GM23338 (cell line): ENCODE measurements at places on chromosomes 7 and 10.

- no peak for DNase-seq
- H3K4me1 ChIP-seq: no peaks in the 10 kb centered on the region; the same call in 1 of the 2 replicates
- no peaks in the 10 kb centered on the region for H3K27me3 ChIP-seq
- no peak overlapping the region for H3K4me3 ChIP-seq
- no peak overlapping the region for H3K27ac ChIP-seq
- H3K36me3 ChIP-seq: no peaks in the 10 kb centered on the region
Measured at GRCh38 chr7:2420216-2420933, 17.0 kb downstream of the CHST12 start.

GRCh38 chr10:18400201-18400905, 251.0 kb downstream of the NSUN6 start:
- H3K4me3 ChIP-seq: peak overlapping the region; percentile 68
- peaks cover 13% of the 10 kb centered on the region; the same call in 1 of the 2 replicates for H3K4me1 ChIP-seq
- H3K27me3 ChIP-seq: peaks cover 3% of the 10 kb centered on the region; the same call in 1 of the 2 replicates
- H3K36me3 ChIP-seq: no peaks in the 10 kb centered on the region

- H3K4me3 ChIP-seq: peak overlapping the region; percentile 65
- H3K27me3 ChIP-seq: peaks cover 53% of the 10 kb centered on the region
- no peak overlapping the region for H3K27ac ChIP-seq
- H3K36me3 ChIP-seq: no peaks in the 10 kb centered on the region
- peaks cover 28% of the 10 kb centered on the region for H3K4me1 ChIP-seq
- peak; percentile 28 for DNase-seq
Measured at GRCh38 chr7:15688911-15689310, 2.4 kb upstream of the MEOX2 start.

DNA sequence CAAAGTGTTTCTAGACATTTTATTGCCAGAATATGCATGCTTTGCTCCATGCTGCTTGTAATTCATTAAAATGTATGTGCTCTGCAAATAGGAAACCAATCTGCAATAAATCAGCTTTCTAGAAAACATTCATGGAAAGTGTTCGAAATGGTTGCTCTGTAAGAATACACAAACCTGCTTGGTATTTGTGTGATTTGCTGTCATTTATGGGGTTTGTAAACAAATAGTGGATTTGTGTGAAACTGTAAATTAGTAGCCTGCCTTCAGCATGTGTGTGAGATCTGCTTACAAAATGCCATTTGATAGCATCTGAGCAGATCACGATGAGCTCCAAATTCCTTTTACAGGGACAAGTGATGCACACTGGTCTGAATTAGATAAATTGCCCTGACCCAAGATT, 219.0 kb upstream of the CSTF2T start:
- no peaks in the 10 kb centered on the region for H3K36me3 ChIP-seq
- no peak overlapping the region; the same call in 1 of the 2 replicates for H3K27ac ChIP-seq
- 0 out of 2 replicates have a peak, but pooled peaks cover 5% of the 10 kb centered on the region for H3K27me3 ChIP-seq
- H3K4me1 ChIP-seq: peaks cover 17% of the 10 kb centered on the region
- no peak overlapping the region for H3K4me3 ChIP-seq

- peak; percentile 67 for DNase-seq
- H3K36me3 ChIP-seq: peaks cover 28% of the 10 kb centered on the region
- peak within 1 kb of the TSS; percentile 90 for H3K4me3 ChIP-seq
- no peaks in the 10 kb centered on the region for H3K27me3 ChIP-seq
- peaks cover 13% of the 10 kb centered on the region for H3K4me1 ChIP-seq
Measured at GRCh38 chr10:119165171-119166117, at the start of gene SFXN4. Gene SFXN4, minus strand, starts transcription at chr10:119165714. Its CDS starts 67 bp downstream, at chr10:119165647.

GRCh38 chr10:90480466-90480865, 377.4 kb downstream of the HTR7 start:
- no peak overlapping the region for H3K27ac ChIP-seq
- H3K4me3 ChIP-seq: no peak overlapping the region
- DNase-seq: no peak
- H3K36me3 ChIP-seq: no peaks in the 10 kb centered on the region

DNA sequence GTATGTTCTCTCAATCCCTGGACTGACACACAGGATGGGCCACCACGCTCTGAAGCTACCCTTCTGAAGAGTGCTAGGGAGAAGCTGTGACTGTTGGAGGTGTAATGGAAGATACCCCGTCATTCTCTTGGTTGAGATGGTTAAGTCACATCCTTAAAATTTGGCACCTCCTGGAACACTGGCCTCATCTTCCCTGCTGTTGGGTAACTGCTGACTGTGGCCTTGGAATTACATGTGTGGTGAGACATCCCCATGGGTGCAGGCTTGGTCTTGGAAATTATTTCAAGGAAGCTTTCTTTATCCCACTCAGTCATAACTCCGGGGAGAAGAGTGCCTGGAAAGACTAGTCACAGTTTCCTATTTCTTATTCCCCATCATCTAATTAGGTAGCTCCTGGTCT, 62.0 kb downstream of the LRMDA start:
- no peaks in the 10 kb centered on the region for H3K4me1 ChIP-seq
- H3K4me3 ChIP-seq: no peak overlapping the region
- no peaks in the 10 kb centered on the region for H3K27me3 ChIP-seq
- no peaks in the 10 kb centered on the region for H3K36me3 ChIP-seq
- H3K27ac ChIP-seq: no peak overlapping the region

DNA sequence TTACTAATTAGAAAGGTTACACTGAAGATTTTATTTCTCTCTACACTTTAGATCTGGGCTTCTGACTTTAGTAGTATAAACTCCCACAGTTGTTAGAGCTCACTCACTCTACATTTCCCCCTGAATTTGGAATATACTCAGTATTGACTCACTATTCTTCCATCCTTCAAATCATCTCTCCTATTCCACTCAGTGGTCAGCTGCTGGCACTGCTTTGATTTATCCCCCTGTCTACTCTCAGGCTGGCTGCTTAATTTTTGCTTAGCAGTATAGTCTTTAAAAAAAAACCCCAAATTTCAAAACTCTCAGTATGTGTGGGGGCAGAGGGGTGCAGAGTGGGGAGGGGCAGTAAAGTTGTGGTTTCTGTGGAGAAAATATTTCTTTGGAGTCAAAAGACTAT, 68.9 kb downstream of the CDK6 start:
- no peak overlapping the region for H3K4me3 ChIP-seq

- peak; percentile 37 for DNase-seq
- no peaks in the 10 kb centered on the region for H3K36me3 ChIP-seq
- peak overlapping the region; percentile 33; the same call in 1 of the 2 replicates for H3K27ac ChIP-seq
- H3K27me3 ChIP-seq: peaks cover 8% of the 10 kb centered on the region
- peaks cover 29% of the 10 kb centered on the region for H3K4me1 ChIP-seq
- H3K4me3 ChIP-seq: peak overlapping the region; percentile 52
Measured at GRCh38 chr7:39734633-39735004, 111.2 kb downstream of the RALA start.

GRCh38 chr7:155603205-155603857, 41.1 kb upstream of the RBM33 start:
- H3K27me3 ChIP-seq: no peaks in the 10 kb centered on the region
- no peak overlapping the region for H3K27ac ChIP-seq
- H3K4me1 ChIP-seq: no peaks in the 10 kb centered on the region
- DNase-seq: no peak

DNA sequence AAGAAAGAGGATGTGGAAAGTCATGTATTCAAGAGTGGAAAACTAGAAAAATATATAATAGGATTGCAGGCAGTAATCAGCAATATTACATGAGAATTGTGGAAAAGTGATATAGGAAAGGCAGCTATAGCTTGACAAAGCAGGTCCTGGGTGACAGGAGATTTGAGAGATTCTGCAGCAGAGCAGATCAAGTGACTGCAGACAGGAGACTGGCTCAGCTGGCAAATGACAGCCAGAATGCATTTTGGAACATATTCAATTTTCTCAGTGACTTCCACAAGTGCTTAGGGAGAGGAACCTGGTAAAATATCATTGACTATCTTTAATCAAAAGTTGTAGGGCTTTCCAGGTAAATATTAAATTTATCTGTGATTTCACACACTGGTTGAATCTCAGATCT, 260.5 kb upstream of the CACNA2D1 start:
- no peak overlapping the region for H3K4me3 ChIP-seq
- no peaks in the 10 kb centered on the region for H3K27me3 ChIP-seq
- peaks cover 20% of the 10 kb centered on the region for H3K4me1 ChIP-seq
- no peak overlapping the region for H3K27ac ChIP-seq
- no peak for DNase-seq
